ENCODE measurements at places on chromosomes 5 and 9. TPM values are rescaled to one million over a fixed set of nuclear protein-coding genes. Genes with fewer than 3 reads are reported as not detected.
A peak's percentile ranks its signal among the peaks of the same experiment; 100 is the strongest.

GRCh38 chr5:12023614-12024241 lies 119.5 kb upstream of the CTNND2 start:
- no peak for DNase-seq

- DNase-seq, result peak; percentile 38
Observed at GRCh38 chr9:114413861-114414301, 26.1 kb upstream of the AKNA start.

- no peak for DNase-seq
Observed at GRCh38 chr5:5221724-5222123, 81.6 kb downstream of the ADAMTS16 start.

DNA sequence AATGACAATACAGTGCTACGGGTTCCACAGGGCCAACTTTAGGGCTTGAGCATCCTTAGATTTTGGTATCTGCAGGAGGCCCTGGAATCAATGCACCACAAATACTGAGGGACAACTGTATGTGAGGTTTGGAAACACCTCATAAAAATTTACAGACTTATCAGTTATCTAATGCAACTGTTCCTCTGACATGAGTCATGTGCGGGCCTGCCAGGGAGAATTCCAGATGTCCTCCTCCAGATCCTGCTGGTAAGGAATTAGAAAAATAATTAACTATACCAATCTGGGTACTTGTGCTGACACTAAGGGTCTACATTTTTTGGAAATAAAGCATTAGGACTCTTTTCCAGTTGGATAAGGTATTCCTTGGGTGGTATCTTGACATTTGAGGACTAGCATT lies 333.3 kb downstream of the ARRDC3 start:
- no peak for DNase-seq

DNA sequence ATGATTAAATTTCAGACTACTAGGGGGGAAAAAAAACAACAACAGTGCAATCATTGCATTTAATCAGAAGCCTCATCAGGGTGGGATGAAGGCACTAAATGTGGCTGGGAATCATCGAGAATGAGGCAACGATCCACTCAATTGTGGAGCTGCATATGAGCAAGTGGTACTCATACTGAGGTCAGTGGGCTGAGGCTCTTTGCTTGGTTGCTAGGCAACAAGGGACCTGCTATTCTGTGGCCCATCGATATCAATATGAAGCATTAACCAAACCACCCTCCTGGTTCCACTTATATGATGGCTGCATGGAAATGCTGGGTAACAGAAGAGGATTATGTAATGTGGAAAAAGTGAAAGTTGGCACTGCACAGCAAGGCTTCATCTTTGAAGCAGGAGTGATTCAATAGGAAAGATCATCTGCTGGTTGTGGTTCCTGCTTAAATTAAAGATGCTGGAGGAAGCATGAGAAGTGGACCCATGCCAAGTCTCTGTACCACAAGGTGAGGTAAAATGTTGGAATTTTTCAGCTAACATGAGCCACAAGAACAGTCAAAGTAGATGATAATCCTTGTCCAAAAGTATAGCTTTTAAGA lies 159.8 kb upstream of the HMHB1 start:
- no peak for DNase-seq

ANKHD1 gene
- 62.0 TPM for total RNA-seq
